Stimulated activated CD8-positive, alpha-beta memory T cell treated with anti-CD3 and anti-CD28 coated beads, Interleukin-15, amount 100 ng/mL, for 24 hours (primary cell): ENCODE measurements at places on chromosomes 5 and 9.

- DNase-seq = no peak
Measured at GRCh38 chr5:177600508-177601018, 631 bp downstream of the B4GALT7 start.

GRCh38 chr5:83085106-83085505, 7.8 kb downstream of the XRCC4 start:
- no peak for DNase-seq

DNA sequence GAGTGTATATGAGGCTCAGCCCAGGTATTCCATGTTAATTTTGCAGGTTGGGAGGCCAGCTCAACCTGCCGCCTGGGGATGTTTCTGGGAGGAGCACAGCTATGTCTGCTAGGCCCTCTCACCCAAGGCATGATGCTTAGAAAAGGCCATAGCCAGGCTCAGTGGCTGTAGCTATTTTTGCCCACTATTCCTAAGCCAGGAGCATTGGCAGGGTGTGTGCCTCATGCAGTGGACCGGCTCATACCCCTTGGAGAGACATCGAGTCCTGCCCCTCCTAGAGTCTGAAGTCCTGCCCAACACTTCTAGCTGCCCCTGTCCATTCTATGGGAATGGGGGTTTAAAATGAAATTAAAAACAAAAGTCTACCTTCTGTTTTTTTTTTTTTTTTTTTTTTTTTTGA, 22.3 kb downstream of the ADCY2 start:
- no peak for DNase-seq

DNA sequence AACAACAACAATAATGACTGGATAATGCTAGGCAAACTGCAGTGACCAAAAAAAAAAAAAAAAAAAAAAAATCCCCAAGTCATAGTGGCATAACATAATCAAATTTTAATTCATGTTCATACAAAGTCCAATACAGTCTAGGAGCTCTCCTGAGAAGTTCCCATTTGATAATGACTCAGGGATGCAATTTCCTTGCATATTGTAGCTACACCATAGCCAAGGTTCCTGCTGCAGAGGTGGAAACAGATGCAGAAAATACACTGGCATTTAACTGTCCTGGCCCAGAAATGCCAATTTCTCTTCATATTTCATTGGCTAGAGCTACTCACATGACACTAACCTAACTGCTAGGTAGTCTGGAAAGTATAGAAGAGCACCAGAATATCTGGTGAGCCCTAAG, 72.2 kb upstream of the SLC12A2 start:
- DNase-seq = no peak

GRCh38 chr9:98241357-98242300, 13.8 kb downstream of the TBC1D2 start:
- no peak for DNase-seq

- DNase-seq = no peak
Measured at GRCh38 chr5:139635606-139636206, 12.4 kb upstream of the CXXC5 start.

DNA sequence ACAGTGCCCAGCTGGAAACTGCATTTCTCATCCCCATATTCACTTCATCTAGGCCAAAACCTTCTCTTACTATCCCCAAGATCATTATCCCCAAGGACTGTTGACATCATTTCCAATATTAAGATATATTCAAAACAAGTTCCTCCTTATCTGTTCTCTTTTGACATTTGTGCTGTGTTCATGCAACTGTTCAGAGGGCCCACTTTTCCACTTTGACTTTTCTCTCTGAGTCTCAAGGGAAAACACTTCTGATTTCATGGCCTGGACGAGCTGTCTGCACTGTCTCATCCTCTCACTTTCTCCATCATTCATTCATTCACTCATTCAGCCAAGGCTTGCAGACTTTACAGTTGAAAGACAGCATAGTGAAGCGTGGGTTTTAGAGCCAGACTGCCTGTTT, 173.7 kb upstream of the DAPK1 start:
- no peak for DNase-seq

- DNase-seq = no peak
Measured at GRCh38 chr5:66882606-66883227, 286.5 kb downstream of the MAST4 start.

- no peak for DNase-seq
Measured at GRCh38 chr5:141427783-141428426, 2.4 kb upstream of the PCDHGA12 start.

DNA sequence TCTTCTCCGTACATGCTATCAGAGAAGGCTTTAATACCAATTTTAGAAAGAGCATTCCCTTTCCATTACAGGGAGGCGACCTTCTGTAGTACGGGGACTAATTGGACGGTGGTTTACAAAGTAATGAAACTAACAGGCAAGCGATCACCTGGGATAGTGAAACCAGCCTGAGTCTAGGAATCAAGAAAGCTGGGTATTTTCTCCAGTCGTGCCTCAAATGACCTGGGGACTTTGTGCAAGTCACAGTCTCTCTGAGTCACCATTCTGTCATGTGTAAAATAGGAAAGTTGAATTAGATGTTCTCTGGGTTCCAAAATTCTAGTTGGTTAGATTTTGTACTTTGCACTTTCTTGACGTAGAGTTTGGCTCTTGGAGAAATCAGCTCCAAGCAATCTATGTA, 22.7 kb upstream of the SSBP2 start:
- no peak for DNase-seq

GRCh38 chr9:83935276-83935935, 14.2 kb upstream of the KIF27 start:
- no peak for DNase-seq

- DNase-seq = no peak
Measured at GRCh38 chr9:74875656-74876055, 12.1 kb downstream of the TRPM6 start.

GRCh38 chr5:43363445-43364152, 48.6 kb downstream of the CCL28 start:
- no peak for DNase-seq

DNA sequence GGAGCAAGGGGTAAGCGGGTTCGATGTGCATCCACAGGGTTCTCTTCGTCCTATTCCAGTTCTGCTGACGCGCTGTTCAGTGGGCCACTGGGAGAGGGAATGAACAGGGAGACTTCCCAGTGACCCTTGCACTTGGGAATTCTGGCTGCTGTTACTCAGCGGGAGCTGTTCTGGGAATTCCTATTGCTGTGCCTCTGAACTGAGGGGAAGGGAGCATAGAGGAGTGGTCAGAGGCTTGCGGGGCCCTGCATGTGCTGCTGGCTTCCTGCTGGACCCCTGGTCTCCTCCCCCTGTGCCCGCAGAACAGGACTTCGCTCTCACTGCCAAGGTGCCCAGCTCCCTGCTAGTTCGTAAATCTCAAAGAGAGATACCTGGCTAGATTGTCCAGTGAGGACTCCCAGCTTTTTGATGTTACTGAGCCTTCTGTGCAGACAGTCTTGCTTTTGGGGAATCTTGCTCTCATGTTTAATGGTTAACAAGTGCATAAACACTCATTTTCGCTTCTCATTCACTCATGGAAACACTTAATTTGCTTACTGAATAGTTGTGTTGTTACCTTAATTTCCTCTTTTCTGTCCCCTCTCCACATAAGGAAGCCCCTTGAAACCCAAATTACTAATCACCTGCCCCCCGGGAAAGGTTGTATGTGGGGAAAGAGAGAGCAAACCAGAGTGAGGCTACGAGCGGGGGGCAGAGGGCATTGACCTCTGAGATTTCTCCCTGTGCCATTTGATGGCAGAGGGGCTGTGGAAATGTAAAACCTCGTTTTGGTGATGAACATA, 5.9 kb downstream of the TRIO start:
- no peak for DNase-seq

- DNase-seq = no peak
Measured at GRCh38 chr5:431711-432050, 11.3 kb upstream of the EXOC3 start.

DNA sequence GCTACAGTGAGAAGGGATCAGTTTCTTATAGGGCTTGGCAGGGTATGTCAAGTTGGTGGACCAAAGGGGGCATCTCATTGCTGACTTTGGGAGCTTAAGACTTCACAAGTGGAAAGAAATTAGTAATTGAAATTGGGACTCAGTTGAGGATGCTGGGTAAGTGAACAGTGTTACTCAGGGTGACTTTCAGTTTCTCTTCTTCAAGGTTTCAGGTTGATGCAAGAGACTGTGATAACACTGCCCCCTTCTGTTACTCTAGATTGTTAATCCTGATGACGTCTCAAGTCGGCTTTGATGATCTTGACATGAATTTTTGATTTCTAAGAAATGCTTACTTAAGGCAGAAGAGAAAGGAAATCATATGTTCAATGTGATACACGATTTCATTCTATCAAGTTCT, 21.3 kb downstream of the KCTD16 start:
- DNase-seq = no peak

DNA sequence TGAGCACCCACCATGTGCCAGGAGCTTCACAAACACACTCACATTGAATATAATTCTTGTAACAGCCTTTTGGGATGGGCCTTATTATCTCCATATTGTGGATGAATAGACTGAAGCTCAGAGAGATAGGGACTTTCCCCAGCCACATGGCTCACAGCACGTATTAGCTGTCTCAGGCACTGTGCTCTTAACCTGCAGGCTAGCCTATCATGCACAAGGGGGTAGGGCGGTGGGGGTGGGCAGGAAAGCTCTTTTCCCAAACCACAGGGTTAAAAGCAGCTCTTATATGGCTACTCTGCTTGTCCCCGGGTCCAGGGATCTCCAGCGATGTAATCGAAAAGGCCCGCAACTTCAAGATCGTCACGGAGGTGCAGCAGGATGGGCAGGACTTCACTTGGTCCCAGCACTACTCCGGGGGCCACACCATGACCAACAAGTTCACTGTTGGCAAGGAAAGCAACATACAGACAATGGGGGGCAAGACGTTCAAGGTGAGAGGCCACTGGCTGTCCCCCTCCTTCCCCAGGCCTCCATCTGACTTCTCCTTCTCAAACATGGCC, 2.6 kb downstream of the FABP6 start:
- DNase-seq = no peak

- peak; percentile 22 for DNase-seq
Measured at GRCh38 chr5:139711067-139711905, 63.1 kb downstream of the CXXC5 start.

DNA sequence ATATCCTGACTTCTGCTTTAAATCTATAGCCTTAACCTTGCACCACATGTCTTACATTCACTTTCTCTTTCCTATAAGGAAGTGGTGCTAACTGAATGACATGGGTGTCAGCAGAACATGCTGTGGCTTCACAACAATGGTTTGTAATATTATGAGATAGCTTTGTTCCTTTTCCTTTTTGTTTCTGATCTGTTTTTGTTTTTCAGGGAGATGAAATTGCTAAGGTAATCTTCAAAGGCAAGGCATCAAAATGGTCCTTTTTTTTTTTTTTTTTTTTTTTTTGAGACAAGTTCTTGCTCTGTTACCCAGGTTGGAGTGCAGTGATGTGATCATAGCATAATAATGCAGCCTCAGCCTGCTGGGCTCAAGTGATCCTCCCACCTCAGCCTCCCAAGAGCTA, 53.6 kb upstream of the RANBP6 start:
- no peak for DNase-seq

- no peak for DNase-seq
Measured at GRCh38 chr5:116453988-116454411, 120.6 kb downstream of the SEMA6A start.

GRCh38 chr5:74476046-74476818, 164.3 kb downstream of the ENC1 start:
- no peak for DNase-seq

DNA sequence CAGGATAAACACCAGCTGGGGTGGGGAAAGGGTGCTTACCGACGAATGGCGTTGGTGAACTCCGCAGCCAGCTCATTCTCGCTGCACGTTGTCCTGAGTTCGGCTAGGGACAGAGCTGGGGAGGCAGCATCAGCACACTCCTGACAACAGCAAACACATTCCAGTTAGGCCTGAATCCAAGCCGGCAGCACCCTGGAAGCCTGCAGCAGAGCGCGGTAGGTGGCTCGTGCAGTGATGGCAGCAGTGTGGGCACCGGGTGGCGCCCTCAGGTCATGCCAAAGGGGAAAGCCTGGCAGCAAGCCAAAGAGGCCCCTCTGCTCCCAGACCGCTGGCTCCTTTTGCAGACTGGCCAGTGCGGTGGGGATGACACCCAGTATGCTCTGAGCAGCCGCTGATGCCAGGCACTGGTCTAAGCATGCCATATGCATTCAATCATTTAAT, 66.9 kb downstream of the DCP2 start:
- DNase-seq = no peak
